NCI-H1694 (cell line): ENCODE measurements at places on chromosomes 7 and 10.

- no peak for DNase-seq
These were observed 70.9 kb upstream of the CHST15 start for GRCh38 chr10:124164264-124164663.

DNA sequence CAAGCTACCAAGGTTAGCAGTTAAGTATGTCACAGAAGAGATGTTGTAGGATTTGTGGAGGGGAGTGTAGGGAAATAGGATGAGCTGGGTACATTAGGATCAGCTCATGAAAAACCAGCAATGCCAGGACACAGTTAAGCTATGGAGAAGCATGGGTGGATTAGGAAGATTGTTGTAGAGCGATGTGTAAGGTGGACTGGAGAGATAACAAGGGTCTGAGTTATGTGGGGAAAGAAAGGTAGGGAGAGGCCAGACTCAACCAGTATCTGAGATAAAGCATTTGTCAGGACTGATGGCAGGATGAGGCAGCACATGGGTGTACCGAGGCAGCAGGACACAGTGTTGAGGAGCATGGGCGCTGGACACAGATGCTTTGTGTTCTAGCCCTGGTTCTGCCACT lies 85.4 kb upstream of the PRR15 start:
- DNase-seq = no peak

DNA sequence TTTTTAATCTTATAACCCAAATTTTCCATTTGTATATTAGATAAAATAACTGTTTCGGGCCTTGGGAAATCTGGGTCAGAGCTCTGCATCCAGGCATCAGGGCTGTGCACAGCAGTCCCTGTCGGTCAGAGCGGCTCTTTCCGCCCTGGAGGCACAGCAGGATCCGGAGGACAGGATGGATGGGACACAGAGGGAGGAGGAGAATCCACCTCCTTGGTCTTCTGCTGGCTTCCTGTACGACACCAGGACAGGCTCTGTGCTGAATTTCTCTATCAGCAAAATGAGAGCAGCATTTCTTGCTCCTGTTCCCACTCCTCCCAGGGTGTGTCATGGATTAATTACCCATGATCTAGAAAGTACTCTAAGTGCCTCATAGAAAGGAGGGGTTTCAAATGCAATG lies 254.9 kb downstream of the SKAP2 start:
- no peak for DNase-seq

DNA sequence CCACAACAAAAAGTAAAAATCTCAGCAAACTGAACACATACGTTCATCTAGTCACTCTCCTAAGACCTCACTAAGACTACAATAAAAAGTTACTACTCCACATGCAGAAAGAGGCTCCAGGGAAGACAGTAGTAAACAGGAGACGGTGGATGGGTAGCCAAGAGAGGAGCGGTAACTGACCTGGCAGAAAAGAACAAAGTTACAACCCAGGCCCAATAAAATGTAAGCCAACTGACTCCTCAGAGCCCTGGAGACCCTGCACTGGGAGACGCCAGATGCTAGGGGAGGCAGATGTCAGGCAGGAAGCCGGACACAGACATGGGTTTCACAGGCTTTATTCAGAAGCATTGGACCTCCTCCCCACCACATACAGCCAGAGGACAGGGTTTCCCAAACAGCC lies 181.1 kb upstream of the NFE2L3 start:
- DNase-seq = no peak

GRCh38 chr10:52741851-52742250 lies 30.7 kb downstream of the MBL2 start:
- no peak for DNase-seq

- no peak for DNase-seq
These were observed 8.8 kb downstream of the NOS3 start for GRCh38 chr7:150999497-151000230.

GRCh38 chr7:158849768-158850544 lies 6.4 kb upstream of the DYNC2I1 start:
- DNase-seq = no peak

GRCh38 chr7:92695308-92696261 lies 105.4 kb upstream of the FAM133B start:
- DNase-seq = no peak

DNA sequence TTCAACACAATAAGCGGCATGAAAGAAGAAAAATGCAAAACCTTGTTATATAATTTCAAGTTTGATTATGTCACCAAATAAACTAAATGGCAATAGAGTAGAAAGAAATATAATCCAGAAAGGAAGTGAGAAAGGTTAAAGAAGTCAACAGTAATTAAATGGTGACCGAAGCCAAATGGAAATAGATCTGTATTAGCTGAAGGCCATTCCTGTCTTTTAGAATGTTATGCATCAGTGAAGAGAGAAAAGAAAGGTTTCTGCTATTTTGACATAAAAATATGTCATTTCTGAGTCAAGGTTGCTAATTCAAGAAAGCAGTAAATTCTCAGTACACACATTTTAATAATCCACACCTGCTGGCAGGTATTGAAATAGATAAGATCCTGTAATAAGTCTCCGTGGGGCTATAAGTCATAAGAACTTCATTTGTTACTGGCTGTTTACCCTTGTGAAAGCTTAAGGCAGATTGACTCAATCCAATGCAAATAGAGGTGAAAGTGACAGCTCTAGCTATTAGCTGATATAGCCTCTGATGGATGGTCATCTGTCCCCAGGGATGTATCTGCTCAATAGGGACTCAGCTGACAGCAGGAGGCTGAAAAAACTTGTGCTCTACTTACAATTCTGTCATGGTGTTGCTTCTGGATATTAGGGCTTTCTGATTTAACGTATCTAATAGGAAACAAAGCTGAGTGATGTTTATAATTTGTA lies 152.1 kb downstream of the FZD1 start:
- no peak for DNase-seq

GRCh38 chr10:24958091-24958720 lies 5.8 kb upstream of the PRTFDC1 start:
- DNase-seq = no peak

- no peak for DNase-seq
These were observed 24.4 kb downstream of the TRUB1 start for GRCh38 chr10:114962441-114962840.

GRCh38 chr7:31772211-31772610 lies 85.2 kb downstream of the PPP1R17 start:
- no peak for DNase-seq

DNA sequence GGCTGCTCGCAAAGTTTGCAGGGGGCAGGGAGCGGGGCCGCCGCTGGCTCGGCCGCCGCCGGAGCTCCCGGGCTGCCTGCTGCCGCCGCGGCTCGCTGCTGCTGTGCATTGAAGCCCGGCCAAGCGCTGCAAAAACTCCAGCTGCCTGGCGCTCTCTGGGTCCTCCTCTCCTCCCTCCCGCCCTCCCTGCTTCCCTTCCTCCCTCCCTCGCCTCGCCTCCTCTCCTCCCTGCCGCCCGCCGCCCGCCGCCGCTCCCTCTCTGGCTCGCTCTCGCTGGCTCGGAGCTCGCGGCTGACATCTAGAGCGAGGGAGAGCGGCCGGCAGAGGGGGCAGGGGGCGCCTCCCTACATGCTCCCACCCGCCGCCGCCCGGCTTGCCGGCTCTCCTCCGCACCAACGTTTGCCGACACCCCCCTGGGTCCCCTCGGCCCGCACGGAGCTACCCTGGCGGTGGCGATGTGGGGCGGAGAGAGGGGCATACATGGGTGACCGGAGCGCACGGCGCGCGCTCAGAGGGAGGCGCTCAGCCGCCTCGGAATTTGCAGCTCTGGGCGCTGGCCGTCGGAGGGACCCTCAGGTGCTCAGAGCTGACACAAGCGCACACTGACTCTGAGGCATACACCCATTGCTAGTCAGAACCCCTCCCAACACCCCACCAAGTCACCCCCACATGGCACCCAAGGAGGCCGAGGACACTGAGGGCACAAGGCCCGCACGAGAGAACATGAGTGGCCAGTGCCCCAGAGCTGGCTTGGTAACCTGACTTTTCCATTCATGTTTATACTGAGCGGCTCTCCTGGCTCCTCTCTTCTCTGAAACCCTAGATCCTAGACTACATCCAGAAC lies 1.2 kb upstream of the PLXNA4 start:
- DNase-seq = peak; percentile 72

- no peak for DNase-seq
These were observed 2.2 kb upstream of the UFSP1 start for GRCh38 chr7:100891568-100892247.

GRCh38 chr10:8112942-8113442 lies 58.5 kb downstream of the GATA3 start:
- no peak for DNase-seq

- DNase-seq = no peak
These were observed 1.3 kb downstream of the MBLAC1 start for GRCh38 chr7:100127866-100128636.

- no peak for DNase-seq
These were observed 33.9 kb upstream of the IKZF1 start for GRCh38 chr7:50270531-50271018.

GRCh38 chr10:22573820-22574569 lies 140.4 kb downstream of the PIP4K2A start:
- DNase-seq = peak; percentile 5

DNA sequence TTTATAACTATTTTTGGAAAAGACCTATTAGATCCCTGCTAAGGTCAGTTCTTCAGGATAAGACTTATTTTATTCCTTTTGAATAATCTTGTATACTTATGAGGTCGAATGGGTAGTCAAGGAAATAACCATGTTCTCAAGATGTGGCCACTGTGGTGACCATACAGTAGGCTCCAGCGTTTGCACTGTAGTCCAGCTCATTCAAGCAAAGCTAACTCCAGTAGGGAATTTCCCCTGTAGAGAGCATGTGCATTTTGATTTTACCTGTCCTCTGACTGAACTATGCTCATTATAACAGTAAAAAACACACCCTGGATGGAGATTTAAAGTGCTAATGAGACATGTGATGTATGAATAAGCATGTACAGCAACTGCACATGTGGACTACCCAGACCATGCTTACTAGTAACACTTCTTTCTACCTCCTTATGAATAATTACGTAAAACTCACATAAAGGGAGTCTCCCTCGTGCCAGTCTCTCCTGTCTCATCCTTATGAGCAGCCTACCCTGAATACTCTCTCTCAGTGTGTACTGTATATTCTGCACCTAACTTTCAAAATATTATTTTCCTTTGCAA lies 32.4 kb upstream of the SEMA3E start:
- DNase-seq = no peak

- no peak for DNase-seq
These were observed 34.1 kb downstream of the SEM1 start for GRCh38 chr7:96675548-96675947.

- DNase-seq = no peak
These were observed 8.3 kb downstream of the HOXA4 start for GRCh38 chr7:27122077-27122910.

DNA sequence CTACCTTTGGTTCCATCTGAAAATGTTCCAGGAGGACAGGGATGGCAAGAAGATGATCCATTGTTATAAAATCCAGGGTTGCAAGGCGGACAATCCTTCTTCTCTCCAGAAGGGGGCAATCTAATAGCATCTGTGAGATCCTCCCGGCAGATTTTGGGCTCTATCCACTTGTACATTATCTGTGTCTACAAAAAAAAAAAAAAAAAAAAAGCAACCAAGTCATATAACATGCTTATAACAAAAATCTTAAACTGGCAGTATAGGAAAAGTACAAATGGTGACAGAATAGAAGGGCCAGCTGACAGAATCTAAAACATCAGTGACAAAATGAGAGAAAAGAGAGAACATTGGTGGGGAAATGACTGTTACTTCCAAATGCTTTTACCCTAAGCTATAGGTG lies 132.7 kb downstream of the ELAPOR2 start:
- peak; percentile 78 for DNase-seq

DNA sequence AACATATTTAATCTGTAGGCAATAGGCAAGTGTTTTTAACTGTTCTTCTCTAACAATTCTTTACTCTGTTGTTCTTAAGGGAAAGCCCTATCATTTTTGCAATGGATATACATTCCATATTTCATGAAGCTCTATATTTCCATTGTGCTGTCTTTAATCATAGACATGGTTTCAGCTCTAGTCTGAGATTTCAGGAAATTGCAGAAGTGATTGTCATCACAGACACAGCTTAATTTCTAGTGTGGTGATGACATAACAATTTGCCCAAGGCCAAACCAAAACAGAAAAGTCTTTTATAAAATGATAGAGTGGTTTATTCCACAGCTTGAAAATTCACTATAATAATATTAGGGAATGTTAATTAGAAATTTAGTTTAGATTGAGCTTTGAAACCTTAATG lies 494.1 kb upstream of the SEMA3A start:
- no peak for DNase-seq

- no peak for DNase-seq
These were observed 285.7 kb downstream of the RPS24 start for GRCh38 chr10:78319371-78319770.

- no peak for DNase-seq
These were observed 153.5 kb downstream of the NSUN6 start for GRCh38 chr10:18497806-18498369.

- DNase-seq = peak; percentile 16
These were observed 129.4 kb downstream of the AASS start for GRCh38 chr7:122014697-122015096.

DNA sequence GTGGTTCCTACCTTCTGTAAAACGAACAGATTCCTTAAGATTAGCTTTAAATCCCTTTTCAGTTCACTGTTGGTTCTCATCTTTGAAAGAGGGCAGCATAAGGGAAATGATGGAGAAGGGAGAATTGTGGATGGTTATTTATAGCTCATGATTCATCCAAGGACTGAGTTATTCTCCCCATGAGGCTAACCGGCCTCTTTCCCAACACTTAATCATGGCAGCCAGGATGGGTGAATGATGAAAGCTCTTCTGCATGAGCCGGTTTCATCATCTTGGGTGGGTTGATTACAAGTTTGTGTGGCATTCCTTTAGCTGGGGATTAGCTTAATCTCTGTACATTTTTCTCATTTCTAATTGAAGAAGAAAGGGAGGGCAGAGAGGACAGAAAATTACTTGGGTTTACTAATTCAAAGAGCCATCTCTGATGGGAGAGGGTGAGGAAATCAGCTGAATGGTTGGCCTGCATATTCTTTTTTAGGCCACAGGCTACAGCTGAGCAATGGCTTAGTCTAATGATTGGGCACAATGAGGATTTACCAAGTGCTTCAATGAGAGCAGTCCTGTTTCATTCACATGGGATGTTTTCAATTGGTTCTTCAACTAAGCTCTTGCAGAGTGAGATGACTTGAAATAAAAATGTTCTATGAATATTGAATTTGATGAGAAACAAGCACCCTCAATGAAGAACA lies 250.0 kb downstream of the BMPER start:
- DNase-seq = no peak

DNA sequence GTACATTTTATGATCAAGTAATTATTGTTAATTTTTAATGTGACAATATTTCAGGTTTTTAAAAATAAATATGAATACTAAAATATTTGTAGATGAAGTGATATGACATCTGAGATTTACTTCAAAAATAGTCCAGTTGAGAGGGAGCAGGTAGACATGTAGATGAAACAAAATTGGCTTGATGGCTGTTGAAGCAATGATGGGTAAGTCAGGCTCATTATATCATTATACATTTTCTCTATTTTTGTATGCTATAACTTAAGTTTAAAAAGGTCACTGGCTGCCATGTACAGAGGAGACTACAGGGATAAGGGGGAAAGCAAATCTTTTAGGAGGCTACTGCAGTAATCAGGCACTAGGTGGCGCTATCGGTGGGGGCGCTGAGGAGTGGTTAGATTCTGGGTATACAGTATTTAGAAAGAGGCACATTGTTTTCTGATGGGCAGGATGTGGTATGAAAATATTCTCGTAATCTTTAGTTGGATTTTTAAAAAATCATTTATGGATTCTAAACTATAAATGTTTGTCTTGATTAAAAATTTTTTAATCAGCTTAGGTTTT lies 189.8 kb upstream of the IMMP2L start:
- peak; percentile 64 for DNase-seq

GRCh38 chr10:124384172-124384571 lies 34.6 kb downstream of the OAT start:
- DNase-seq = no peak

GRCh38 chr7:153443032-153443701 lies 609.0 kb upstream of the DPP6 start:
- DNase-seq = no peak
